Neural progenitor cell (in vitro differentiated cells): ENCODE measurements at places on chromosomes 2 and 18. TPM values are rescaled to one million over a fixed set of nuclear protein-coding genes. Genes with fewer than 3 reads are reported as not detected.

- no peak for DNase-seq
These were observed 43.5 kb downstream of the IRS1 start for GRCh38 chr2:226756131-226756530.

DNA sequence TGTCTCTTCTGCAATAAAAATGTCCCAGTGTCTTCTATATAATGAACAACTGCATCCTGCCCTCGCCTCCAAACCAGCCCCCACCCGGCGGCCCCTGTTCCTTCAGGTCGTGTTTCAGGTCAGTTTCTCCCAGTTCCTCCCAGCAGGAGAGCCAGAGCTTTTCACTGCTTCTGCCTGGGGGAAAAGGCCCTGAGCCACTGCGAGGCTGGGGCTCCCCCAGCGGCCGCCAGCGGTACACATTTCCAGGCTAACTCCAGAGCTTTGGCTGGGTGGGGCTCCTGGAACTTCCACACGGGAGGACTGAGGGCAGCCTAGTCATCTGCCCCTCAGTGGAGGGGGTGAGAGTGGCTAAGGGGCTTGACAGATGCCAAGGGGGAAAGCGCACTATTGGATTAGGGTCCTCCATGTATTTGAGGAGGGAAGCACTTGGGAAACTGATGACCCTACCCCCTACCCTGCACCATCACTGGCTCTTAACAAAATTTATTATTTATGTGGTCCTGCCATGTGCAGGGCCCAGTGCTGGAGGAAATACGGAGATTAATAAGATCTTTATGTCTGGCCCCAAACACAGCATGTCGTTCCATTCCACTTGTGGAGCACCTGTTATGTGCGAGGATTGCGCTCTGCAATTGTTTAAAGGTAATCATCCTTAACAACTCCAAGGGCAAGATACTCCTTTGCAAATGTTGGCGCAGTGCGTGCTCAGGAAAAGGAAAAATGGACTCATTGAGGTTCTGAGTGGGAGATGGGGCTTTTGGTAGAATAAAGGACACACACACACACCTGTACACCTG, 17.3 kb upstream of the CYS1 start:
- DNase-seq, result peak; percentile 85

GRCh38 chr2:76469066-76469465, 758.4 kb upstream of the GCFC2 start:
- no peak for DNase-seq

DNA sequence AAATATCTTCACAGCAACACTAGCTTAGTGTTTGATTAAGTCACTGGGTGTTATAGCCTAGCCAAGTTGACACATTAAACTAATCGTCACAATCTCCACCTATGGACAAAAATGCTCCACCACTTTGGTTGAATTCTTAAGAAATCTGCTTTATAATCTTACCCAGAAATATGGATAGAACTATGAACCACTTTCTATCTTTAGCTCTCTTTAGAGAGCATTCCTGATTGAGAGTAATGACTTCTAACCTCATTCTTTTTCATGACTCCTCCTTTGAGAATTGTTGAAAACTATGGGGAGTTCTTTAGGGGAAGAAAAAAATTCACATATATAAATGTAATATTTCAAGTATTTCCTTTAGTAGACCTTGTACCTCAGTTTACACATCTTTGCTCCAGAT, 1282.2 kb upstream of the ZEB2 start:
- DNase-seq, result no peak

SIX2 gene
- 0.12 TPM in 1 of 2 replicates, not detected in the other for total RNA-seq

NETO1 gene
- total RNA-seq, result 0.71 and 3.2 TPM in 2 replicates

GRCh38 chr2:223950448-223951347, 5.6 kb upstream of the WDFY1 start:
- DNase-seq, result no peak

WNT6 gene
- not detected in 2 replicates for total RNA-seq

ARHGAP15 gene
- 2.5 and 5.9 TPM in 2 replicates for total RNA-seq

DNA sequence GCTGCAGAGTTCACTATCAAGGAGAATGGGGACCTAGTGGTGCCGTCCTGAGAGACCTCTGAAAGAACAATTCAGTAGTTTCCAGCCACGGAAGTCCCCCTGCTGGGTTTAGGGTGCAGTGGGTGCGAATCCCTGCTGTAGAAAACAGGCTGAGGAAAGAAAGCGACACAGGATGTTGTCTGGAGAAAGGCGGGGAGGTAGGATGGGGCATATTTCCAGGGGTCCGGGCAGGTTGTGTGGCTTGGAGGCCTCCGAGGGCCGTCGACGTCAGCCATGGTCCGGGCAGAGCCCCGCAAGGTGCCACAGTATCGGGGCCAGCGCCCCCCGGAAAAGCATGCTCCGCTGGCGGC, 807 bp upstream of the CREB1 start:
- no peak for DNase-seq

DNA sequence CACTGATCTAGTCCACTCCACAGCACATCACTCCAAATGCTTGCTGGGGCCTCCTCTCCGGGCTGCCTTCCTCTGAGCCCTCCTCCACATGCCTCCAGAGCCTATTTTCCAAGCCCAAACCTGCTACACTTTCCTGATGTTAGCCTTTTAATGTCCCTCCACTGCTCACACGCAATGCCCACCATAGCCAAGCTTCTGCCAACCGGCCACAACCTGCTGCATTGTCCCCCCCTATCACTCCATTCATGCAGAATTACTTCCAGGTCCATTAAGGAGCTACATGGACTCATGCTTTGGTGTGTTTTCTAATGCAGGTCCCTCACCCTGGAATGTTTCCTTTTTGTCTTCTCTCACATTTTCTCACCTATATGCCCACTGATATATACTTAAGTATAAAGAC, 129.3 kb downstream of the MARCHF4 start:
- no peak for DNase-seq

CD302 gene
- total RNA-seq, result 0.40 and 1.1 TPM in 2 replicates

PLCL1 gene
- 0.28 and 0.41 TPM in 2 replicates for total RNA-seq

DAPL1 gene
- not detected in 2 replicates for total RNA-seq

GRCh38 chr2:111715987-111716904, 167.7 kb downstream of the ANAPC1 start:
- DNase-seq, result peak; percentile 0

ONECUT2 gene
- total RNA-seq, result 0.06 and 0.15 TPM in 2 replicates

UXS1 gene
- total RNA-seq, result 38.0 and 39.5 TPM in 2 replicates

GRCh38 chr2:66507673-66508201, 72.8 kb downstream of the MEIS1 start:
- DNase-seq, result peak; percentile 94

GRCh38 chr2:135607561-135607960, 76.3 kb downstream of the R3HDM1 start:
- DNase-seq, result no peak

LOXHD1 gene
- total RNA-seq, result not detected in 2 replicates

MGAT4A gene
- 6.1 and 8.0 TPM in 2 replicates for total RNA-seq

GRCh38 chr18:49048396-49049020, 97.7 kb upstream of the SMAD7 start:
- no peak for DNase-seq

MARCHF4 gene
- total RNA-seq, result 0.26 and 0.46 TPM in 2 replicates

DNA sequence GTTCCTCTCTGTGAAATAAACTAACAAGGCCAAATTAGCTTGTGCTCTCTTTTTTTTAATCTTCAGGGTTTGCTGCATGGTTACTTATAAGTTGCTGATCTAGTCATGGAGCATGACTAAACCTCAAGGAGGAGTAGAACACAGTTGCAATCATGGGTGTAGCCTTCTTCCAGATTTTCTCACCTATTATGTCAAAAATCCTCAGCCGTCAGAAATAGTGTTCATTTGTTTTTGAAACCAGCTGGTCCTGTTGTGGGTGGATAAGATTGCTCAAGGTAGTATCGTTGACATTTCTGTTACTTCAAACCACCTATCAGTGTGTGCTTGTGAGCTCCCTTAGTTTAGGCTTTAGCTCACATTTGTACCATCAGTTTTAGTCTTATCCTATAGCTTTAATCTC, 11.2 kb downstream of the RELCH start:
- DNase-seq, result no peak

TUBA3D gene
- not detected in 2 replicates for total RNA-seq

DNA sequence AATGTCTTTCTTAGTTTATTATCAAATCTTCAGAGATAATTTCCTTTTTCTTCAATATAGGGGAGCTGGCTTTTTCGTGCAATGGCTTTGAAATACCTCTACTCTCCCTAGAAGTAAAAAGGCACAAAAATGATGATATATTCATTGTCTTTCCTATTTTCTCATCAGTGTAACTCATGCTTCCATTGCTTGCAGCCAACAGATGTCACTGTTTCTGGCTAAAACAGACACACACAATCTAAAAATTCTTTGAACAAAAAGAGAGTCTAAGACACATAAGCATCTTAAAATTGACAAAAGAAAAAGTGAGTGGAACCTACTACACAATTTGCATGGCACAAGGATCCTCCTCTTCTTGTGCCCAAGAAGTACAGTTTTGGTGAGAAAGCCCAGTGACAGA, 448.7 kb upstream of the VRK2 start:
- no peak for DNase-seq

DNA sequence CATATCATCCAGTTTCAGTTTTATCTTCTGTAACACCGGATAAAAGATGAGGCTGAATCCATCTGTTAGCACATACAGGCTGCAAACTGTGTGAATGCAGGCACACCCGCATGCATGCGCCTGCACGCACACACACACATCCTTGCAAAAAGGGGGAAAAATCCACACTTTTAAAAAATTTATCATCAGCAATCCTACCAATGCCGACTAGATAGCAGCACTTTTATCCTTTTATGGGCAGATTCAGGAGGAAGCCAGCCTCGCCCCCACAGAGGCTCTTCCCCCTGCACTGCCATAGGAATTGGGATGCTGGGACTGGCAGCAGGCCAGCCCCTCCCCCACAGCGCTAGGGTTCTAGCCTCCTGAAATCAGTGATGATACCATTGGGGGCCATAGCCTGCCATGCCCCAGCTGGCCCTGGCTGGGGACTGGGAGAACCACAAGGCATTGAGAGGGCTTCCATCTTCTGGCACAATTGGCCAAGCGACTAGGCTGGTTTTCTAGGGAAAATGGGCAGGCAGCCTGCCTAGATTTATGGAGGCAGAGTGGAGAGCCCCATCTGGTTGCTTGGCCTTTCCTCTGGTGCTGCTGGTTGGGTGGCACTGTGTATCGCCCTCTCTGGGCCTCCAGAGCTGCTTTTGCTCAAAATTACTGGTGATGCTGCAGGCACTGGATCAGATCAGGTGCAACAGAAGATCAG, 25.5 kb downstream of the CYRIA start:
- no peak for DNase-seq

SOWAHC gene
- 5.7 and 7.2 TPM in 2 replicates for total RNA-seq

GRCh38 chr18:46062781-46063180, 9.3 kb downstream of the PSTPIP2 start:
- no peak for DNase-seq

MTCL1 gene
- total RNA-seq, result 36.9 and 38.7 TPM in 2 replicates

- DNase-seq, result peak; percentile 70
These were observed 1.0 kb upstream of the BMPR2 start for GRCh38 chr2:202375033-202375608.

DNA sequence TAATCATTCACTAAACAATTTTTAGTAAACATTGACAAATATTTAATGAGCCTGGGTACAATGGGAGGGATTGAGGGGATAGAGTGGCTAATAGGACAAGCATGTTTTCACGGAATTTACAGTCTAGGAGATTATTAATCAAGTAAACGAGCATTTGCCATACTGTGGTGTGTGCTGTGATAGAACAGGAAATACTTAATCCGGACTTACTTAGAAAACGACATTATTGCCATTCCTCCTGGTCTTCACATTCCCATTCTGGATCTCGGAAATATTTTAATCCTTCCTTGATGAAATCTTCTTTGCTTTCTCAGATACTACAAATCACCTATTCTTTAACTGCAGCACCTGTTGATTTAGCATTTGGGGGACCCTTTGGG, 905 bp downstream of the TTLL4 start:
- DNase-seq, result no peak

CDH19 gene
- not detected in 2 replicates for total RNA-seq

POMC gene
- not detected in 2 replicates for total RNA-seq

DNA sequence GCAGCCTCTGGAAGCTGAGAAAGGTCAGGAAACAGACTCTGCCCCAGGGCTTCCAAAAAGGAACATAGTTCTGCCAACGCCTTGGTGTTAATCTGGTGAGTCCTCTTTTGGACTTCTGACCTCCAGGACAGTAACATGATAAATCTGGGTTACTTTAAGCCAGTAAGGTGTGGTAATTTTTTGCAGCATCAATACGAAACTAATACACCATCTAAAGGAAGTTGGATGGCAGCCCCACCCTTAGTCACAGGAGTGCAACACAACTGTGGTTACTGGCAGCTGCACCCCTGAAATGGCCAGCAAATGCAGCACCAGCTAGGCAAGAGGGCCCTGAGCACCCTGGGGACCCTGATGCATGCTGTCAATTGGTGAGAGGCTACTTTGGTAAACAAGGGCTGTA, 25.8 kb downstream of the CREG2 start:
- no peak for DNase-seq

DNA sequence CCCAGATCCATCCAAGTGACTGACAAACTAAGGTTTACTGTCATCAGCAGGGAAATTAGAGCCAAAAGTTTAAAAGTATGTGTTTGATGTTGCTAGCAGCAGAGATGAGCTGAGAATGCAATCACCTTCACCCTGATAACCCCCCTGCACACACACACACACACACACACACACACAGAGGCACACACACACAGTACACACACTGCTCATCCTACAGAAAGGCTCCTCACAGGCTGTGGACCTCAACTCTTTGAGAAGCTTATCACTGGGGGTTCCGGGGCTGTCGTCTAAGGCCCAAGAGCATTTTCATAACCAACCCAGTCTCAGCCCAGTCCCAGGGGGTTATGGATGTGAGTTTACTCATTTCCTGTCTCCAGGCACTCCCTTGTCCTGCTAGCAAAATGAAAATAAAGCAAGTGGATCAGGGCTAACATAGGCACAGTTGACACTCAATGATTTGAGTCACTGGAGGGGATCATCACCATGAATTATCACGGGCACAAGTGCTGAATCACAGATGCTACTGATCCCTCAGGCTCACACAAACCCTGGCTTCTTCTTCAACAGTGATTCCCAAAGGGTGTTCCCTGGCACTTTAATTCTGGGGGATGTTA, 76.6 kb downstream of the ALK start:
- DNase-seq, result no peak

CNRIP1 gene
- total RNA-seq, result 3.7 and 5.0 TPM in 2 replicates

GRCh38 chr2:206086716-206087350, 859 bp upstream of the INO80D start:
- no peak for DNase-seq

- no peak for DNase-seq
These were observed 2146.1 kb upstream of the CELF4 start for GRCh38 chr18:39711701-39712100.

RNF138 gene
- total RNA-seq, result 69.4 and 83.8 TPM in 2 replicates

CRYGD gene
- not detected in 2 replicates for total RNA-seq

GRCh38 chr18:73670039-73670438, 477.6 kb downstream of the FBXO15 start:
- no peak for DNase-seq
